ENCODE measurements at places on chromosomes 4 and X.

GRCh38 chr4:161595230-161595771, 568.5 kb downstream of the FSTL5 start:
- DNase-seq, result no peak

DNA sequence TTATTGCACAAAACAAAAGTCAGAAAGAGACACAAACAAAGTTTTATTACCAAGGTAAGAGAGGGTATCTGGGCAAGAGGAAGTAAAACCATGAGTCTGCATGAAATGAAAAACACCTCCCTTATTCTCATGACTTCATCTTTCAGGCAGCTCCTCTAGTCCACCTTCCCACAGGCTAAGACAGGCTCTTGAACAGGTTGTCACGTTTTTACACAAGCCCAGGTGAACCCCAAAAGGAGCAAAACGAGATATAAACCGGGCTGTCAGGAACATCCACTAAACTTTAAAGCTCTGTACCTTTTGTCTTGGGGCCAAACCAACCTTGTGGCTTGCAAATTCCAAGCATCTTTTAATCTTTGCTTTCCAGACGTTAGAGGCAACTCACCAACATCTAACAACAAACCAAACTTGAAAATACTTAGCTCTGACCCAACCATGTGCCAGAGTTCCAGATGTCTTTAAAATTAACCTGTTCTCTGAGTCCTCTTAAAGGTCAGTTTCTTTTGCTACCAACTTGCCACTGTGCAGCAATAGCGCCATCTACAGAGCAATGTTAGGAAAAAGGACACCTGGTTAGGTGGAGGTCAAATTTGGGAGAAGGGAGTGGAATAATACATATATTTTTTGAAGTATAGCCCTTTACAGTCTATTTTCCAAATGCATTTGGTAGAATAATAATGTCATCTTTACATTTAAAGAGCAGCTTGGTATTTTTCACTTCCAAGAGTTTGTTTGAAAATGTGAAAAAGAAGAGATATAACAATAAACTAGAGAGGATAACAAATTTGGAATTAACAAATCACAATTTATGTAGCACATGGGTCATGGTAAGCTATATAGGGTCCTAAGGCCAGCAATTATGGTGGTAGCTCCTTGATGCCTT, 73.1 kb downstream of the QRFPR start:
- DNase-seq, result no peak

GRCh38 chrX:46386511-46386910, 158.7 kb downstream of the ZNF674 start:
- no peak for DNase-seq

DNA sequence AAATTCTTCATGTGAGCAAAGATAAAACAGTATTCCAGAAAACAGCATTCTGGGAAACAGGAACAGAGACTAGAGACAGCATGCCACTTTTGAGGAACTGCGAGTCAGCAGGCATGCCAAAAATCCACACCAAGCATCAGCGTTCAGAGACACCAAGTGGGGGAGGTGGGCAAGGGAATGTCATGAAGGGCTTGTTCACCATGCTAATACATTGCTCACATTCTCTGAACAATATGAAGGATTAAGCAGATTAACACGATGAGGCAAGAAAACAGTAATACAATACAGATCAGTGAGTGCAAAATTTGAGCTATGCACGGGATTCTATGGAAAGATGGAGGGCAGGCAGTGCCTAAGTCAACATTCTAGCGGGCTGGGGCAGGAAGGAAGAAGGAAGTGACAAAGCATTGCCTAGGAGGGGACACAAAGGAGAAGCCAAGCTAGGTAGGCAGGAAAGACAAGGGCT, 278.3 kb downstream of the FBXW7 start:
- DNase-seq, result no peak

- DNase-seq, result no peak
Observed at GRCh38 chr4:37745946-37746345, 59.8 kb upstream of the RELL1 start.

GRCh38 chr4:35216636-35217035, 1027.7 kb downstream of the ARAP2 start:
- no peak for DNase-seq

- no peak for DNase-seq
Observed at GRCh38 chr4:911871-912490, 20.1 kb downstream of the GAK start.

GRCh38 chrX:46620505-46620904, 46.9 kb downstream of the CHST7 start:
- no peak for DNase-seq

- no peak for DNase-seq
Observed at GRCh38 chr4:128516301-128516969, 228.8 kb upstream of the PGRMC2 start.

DNA sequence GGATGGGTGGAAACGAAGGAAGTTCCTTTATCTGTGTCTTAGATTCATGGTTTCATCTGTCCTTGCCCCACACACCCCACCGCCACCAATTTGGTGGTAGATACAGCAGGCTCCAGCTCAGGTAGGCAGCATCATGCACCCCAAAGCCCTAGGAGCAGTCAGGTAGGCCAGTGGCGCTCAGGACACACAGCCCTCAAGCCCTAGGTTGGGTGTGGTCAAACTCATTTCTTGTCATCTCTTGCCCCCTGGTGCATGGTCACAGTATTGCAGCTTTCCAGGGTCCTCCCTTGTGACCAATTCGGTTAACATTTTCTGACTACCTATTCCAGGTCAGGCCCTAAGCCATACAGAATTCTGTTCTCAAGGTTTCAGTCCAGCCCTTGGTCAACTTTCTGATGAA, 14.5 kb upstream of the PRRG3 start:
- no peak for DNase-seq

DNA sequence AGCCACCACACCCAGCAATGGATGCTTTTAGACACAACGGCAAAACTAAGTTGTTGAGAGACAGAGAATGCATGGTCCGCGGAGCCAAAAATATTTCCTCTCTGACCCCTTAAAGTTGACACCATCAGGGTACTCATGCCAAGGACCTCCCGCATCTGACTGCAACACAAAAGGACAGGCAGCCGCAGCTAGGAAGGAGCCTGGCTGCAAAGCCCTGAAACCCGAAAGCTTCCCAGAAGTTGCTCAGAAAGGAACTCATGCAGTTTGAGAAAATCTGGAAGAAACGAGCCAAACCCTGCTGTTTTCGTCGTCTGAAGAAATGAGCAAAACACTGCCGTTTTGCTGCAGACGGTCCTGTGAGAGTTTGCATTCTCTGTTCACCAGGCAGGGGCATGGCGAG, 16.5 kb downstream of the DHRSX start:
- no peak for DNase-seq

DNA sequence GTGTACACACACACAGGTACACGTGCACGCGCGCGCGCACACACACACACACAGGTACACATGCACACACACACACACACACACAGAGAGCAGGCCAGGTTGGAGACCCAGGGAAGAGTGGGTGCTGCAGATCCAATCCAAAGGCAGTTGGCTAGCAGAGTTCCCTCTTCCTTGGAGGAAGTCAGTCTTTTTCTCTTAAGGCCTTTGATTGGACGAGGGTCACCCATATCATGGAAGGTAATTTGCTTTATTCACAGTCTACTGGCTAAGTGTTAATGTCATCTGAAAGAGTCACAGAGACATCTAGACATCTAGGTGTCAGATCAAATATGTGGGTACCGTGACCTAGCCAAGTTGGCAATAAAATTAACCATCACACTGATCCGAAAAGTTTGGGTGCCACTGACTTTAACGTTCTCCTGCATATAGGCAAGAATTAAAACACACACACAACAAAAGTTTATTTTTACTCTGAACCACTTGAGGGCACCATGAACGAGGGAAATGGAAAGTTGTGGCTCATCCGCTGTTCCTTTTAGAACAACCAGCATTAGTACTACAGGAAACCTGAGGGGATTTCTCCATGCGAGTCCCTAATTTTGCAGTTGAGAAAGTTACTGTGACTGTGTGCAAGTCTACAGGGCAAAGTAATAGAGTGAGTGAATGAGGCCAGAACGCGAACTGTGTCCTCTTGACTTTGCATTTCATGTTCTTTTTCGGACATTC, 66.0 kb upstream of the STOX2 start:
- no peak for DNase-seq

DNA sequence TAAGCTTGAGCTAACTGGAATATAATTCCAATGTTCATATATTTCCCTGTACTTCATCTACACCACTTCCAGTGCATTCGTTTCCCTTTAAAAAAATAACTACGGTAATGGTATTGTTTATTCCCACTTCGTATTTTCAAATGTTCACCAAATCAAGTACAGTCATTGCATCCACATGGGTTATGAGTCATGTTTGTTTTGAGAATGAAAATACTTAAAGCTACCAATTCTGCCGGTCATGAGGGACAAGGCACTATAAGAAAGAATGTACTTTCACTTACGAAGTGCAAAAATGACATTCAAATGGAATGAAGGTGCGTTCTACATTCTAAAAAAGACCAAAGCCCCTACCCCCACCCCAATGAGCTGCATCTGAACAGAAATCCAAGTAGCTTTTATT, 174.4 kb upstream of the FGF13 start:
- DNase-seq, result no peak

DNA sequence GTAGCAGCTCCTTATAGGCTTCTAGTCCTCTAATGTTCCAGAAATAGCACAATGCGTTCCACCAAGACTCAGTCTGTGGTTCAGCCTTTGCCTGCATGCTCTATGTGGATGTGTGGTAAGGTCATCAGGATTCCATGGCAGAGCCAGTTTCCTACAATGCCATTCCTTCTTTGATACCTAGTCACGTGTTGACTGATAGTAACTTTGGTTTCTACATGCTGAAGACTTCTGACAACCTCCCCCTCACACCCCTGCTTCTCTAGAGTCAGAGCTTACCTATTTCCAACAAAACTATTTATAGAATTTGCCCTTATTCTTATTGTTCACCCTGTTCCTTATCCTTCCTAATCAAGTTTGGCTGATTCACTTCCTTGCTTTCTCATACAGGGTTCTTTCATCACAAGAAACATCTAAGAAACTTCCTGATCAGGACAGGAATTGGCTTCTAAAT, 81.1 kb downstream of the CT47B1 start:
- no peak for DNase-seq

- DNase-seq, result no peak
Observed at GRCh38 chr4:182684796-182685195, 232.4 kb downstream of the DCTD start.

DNA sequence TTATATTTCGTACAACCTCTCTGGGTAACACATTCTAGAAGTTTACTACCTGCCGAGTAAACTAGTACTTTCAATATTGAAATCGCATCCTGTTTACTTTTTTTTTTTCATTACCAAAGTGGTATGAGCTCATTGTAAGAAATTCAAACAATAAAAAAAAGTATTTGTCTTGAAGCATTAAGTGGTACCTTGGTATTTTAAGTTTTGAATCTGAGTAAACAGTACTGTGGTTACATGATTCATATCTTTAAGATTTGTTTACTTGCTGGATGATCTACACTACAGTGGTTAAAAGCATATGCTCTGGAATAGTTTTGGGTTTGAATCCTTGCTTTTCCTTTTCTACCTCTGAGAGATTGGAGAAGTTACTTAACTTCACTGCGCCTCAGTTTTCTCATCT, 3.8 kb upstream of the MMGT1 start:
- no peak for DNase-seq

GRCh38 chr4:23233596-23233995, 540.9 kb downstream of the GBA3 start:
- no peak for DNase-seq

- no peak for DNase-seq
Observed at GRCh38 chr4:74975848-74976824, 43.2 kb downstream of the PARM1 start.

GRCh38 chr4:68011684-68012083, 48.4 kb upstream of the TMPRSS11A start:
- DNase-seq, result no peak

DNA sequence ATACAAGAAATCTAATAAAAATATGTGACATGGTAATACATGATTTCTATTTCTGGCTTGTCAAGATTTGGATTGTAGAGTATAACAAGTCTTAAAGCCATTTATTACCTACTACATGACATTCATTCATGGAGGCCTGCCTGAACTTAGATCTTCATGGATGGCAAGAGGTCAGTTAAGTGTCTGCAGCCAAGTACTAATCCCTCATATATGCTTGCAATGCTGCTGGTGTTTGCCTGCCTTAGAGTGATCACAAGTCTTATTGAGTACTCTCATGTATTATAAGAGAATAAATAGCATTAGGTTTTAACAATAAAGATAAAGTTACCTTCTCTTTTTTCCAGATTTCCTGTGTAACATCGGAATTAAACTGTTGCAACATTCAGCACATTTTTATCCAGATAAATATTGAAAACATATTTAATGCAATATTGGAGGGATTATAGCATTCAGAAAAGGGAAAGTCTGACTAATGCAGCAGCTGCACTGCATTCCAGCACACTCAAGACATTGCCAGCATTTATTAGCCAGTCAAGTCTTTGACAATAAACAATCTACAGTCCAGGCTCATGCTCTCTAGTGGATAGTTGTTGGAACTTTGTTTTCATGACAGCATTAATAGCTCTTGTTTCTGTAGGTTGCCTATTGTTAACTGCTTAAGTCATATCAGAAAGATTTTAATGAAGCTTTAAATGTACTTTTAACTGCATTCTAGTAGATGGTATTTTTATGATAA, 737.1 kb downstream of the FAT4 start:
- DNase-seq, result no peak

DNA sequence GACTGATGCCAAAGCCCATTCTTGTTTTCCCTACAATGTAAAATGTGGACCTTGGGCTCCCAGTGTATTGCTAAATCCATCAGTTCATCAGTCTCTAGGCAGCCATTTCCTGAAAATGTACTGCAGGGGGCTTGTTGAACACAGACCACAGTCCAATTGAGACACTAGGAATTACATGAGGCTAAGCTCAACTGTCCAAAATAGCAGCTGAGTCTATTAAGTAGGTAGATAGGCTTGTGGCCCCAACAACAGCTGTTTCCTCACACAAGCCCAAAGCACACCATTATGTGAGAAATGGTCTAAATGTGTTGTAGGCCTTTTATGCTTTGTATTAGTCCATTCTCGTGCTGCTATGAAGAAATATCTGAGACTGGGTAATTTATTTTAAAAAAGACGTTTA, 60.0 kb upstream of the PAK3 start:
- DNase-seq, result no peak

DNA sequence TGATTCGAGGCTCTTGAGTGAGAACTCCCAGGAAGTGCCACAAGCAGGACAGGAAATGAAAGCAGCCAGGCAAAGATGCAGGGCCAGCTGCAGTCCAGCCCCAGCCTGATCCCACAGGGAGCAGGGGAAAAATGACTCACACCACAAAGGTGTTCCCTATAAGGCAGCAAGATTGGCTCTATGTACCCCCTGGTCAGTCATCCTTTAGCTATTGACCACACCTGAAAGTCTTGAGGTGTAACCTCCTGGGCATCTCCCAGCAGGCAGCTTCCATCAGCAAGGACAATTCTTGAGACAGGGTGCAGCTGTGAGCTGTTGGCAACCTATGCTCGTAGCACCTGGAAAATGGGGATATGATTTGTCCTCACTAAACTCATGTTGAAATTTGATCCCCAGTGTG, 27.9 kb upstream of the EXOC1L start:
- DNase-seq, result no peak

DNA sequence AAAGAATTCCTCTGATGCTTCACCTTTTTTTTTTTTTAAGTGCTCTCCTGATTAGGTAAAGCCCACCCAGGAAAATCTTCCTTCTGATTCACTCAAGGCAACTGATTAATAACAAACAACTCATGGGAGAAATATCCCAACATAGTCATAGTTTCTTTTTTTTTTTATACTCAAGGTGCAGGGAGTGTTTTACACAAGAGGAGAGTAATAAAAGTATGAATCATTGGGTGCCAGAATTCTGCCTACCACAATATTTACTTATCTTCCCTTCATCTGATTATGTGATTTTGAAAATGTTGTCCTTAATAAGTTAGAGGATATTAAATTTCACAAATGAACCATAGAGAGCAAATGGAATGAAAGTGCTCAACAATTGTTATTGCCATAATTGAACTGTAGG, 329.9 kb downstream of the TECRL start:
- DNase-seq, result no peak
